ENCODE measurements at places on chromosomes 2 and 18.

DNA sequence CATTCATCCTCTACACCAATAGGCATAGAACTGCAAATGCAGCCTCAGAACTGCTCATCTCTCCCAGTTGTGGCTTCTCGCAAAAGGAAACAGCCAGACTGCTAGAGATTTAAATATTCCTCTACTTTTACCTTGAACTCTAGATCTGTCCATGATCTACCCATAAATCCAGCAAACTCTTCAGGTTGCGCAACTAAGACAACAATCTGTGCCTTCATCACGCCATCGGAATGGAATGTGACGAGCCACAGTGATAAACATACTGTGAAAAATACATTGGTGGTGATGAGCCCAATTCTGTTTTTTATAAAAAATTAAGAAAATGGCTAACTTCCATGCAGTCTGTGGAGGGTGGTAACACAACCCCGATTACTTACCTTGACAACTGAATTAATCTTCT, 626.7 kb downstream of the LRRTM4 start:
- DNase-seq = no peak

- DNase-seq = peak; percentile 41
Observed at GRCh38 chr2:238061315-238062202, 758 bp downstream of the SCLY start.

DNA sequence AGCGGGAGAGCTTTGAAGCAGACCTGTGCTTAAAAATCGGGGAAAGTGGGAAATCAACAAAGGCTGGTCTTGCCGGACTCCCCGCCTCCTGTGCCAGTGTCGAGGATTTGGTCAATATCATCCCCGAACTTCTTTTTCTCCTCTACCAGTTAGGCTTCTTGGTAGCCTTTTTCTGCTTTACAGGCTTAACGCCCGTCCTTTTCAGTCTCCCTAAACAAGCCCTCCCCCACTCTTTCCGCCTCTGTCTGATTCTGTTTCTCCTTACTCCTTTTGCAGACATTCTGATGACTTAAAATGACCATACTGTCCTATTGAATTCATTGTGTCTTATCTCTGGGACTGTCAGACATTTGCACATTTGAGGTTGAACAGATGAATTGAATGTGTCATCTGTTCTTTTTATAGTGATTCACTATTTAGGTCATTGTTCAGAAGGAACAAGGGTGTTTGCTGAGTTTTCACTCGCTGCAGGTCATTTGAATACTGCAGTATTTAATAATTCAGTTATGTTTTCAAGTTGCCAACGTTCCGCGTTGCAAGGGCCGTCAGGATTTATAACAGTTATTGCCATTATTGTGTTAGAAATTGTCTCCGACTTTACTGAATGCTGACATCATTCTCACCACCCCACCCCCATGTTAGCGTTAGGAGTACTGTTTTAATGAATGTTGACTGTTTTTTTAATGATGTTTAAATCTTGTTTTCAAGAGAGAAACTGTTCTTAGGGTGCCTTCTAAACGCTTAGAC, 1.1 kb downstream of the ITGAV start:
- no peak for DNase-seq

DNA sequence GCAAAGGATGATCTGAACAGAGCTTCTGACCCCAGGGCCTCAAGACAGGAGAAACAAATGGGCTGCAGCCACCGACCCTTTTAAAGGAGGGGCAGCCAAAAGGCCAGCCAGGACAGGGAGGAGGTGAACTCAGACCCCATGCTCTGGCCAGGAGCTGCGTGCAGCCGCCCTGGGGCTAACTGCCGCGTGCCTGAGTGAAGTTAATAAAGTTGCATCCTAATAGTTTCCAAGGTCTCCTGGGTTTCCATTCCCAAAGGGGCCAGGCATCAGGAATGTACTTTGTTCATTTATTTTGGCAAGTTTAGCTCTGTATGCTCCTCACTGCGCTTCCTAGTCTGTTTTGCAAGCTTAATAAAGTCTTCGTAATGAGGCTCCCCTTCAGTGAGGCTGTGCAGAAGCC, 60.7 kb downstream of the EN1 start:
- DNase-seq = no peak

DNA sequence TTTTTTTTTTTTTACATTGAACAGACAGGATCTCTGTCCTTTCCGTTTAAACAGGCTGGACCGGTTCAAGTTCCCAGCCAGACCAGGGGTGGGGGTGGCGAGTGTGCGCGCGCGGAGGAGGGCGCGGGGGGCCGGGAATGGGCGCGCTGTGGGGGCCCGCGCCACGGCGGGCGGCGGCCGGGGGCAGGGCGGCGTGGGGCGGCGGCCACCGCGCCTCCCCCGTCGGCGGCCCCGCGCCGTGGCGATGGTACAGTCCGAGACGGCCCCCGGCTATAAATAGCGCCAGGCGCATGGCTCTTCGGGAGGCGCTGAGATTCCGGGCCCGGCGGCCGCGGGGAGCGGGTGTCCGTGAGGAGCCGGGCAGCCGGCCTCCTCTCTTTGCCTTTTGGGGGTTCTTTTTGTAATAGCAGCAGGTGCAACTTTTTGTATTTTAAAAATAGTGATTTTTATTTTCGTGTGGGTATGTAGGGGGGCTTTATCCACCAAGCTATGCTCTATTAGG, 430 bp upstream of the CELF4 start:
- peak; percentile 70 for DNase-seq
